ENCODE measurements at places on chromosomes 11 and 22.

- no peak for DNase-seq
Observed at GRCh38 chr22:49918911-49919881, 762 bp downstream of the CRELD2 start.

GRCh38 chr11:79546351-79546750 is 105.5 kb upstream of the TENM4 start:
- DNase-seq: no peak

- DNase-seq: peak; percentile 97
Observed at GRCh38 chr11:128453444-128454336, 133.7 kb downstream of the ETS1 start.

- DNase-seq: no peak
Observed at GRCh38 chr11:72832301-72833082, 18.3 kb downstream of the ATG16L2 start.

- peak; percentile 44 for DNase-seq
Observed at GRCh38 chr11:64947208-64947814, 11.6 kb upstream of the GPHA2 start.

GRCh38 chr11:67438158-67438902 is 848 bp upstream of the PTPRCAP start:
- DNase-seq: no peak

DNA sequence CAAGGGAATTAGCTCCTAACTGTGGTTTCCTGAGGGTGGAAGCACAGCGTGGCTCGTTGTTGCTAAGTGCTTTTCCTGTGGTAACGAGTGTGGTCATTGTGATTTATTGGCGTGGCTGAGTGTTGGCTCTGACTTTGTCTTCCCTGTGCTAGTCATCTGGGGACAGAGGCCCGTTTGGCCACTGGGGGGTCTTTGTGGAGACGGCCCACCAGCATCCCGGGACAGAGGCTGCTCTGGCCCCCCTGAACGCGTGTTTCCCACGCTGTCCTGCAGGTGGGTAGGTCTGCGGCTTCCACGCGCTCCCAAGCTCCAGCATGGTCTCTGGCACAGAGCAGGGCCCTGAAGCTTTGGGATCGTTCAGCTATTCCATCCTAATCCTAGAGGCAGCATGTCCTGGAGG is 1040.0 kb downstream of the TBC1D22A start:
- no peak for DNase-seq

GRCh38 chr11:62157603-62158002 is 32.4 kb upstream of the SCGB1D1 start:
- DNase-seq: no peak

- DNase-seq: peak; percentile 46
Observed at GRCh38 chr11:131756479-131757110, 386.2 kb downstream of the NTM start.

GRCh38 chr11:64245401-64245796 is 1.3 kb downstream of the PPP1R14B start:
- DNase-seq: no peak

DNA sequence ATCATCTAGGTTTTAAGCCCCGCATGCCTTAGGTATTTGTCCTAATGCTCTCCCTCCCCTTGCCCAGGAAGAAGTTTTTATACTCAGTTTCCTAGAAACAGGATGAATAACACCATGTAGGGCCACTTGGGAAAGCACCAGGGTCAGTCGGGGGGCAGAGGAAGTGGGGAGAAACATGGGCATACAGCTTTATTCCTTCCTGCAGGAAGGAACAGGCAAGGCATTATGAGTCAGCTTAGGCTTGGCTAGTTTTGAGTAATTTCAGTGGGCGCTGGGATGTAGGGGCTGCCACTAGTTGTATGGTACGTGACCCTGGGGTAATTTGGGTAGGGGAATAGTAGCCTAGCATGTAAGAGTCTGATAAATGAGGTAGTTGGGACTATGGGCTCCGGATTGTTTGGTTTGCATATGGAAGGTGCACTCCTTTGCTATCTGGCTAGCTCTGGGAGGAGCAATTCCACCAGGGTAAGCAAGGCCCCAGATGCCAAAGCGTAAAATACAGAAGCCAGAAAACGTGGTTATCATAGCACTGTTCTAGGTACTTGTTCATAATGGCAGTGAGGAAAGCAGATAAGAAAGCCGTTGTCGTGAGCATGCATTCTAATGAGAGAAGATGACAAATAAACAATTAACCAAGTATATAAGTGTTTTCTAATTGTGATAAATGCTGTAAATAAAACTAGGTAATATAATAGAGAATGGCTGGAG is 24.8 kb downstream of the ACER3 start:
- peak; percentile 79 for DNase-seq

GRCh38 chr22:35601743-35602615 is 15.2 kb downstream of the MB start:
- DNase-seq: peak; percentile 73

DNA sequence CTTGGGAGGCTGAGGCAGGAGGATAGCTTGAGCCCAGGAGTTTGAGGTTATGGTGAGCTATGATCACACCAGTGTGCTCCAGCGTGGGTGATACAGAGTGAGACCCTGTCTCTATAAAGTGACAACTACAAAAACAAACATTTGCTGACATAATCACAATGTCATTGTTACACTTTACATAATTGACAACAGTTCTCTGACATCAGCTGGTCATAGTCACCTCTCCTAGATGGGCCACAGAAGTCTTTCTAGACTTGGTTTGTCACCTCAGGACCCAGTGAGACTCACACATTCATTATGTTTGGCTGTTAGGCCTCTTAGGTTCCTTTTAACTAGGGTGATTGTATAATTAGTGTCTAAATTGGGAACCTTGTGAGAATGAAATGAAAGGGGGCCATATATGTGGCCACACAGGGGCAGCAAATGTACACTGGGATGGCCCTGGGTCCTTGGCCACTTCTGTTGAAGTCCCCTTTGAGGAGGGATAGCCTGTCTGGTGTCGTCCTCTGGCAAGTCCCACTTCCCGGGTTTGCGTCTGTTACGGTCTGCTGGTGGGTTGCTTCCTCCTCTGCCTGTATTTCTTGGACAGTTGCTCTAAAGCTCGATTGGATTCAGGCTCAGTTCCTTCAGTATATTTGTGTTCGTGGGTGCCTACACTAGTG is 5.8 kb upstream of the PPIL2 start:
- DNase-seq: no peak

DNA sequence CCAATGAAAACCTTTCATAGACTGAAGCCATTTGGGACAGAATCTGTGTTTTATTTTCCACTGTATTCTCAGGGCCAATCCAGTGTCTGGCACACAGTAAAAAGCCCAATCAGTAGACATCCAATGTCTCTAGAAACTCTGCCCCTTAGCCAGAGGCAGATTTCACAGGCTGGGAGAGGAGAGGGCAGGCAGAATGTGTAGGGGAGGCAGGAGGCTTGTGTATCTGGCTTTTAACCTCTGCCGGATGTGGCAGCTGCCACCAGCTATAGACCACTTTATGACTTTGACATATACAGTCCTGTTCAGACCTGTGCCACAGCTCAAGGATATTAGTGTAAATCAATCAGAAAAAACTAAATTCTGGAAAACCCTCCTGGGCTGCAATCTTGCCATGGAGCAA is 4.4 kb downstream of the EXPH5 start:
- no peak for DNase-seq

DNA sequence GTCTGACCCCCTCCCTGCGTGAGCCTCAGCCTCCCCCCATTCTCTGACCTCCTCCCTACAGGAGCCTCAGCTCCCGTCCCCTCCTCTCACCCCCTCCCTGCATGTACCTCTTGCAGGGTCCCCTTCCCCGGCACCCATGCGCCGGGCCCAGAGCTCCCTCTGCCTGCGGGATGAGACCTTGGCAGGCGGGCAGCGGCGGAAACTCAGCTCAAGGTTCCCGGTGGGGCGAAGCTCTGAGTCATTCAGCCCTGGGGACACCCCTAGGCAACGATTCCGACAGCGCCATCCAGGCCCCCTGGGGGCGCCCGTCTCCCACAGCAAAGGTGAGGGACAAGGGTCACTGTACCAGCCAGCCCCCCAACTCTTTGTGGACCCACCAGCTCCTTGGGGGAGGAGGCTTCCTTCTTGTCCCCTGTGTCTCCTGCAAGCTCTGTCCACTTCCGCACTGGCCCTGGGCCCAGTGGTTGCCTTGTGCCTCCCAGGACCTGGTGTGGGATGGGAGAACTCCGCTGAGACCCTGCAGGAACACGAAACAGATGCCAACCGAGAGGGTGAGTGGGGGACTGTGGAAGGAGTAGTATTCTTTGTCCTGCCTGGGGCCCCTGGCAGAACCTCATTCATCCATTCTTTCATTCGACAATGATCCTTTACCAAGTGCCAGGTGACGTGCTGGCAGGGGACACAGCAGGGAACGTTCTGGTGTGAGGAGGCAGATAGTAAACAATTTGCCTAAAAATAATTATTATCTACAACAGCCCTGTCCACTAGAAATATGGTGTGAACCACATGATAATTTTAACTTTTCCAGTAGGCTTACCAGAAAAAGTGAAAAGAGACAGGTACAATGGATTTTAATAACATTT is 3.7 kb upstream of the RPS6KA4 start:
- peak; percentile 85 for DNase-seq

DNA sequence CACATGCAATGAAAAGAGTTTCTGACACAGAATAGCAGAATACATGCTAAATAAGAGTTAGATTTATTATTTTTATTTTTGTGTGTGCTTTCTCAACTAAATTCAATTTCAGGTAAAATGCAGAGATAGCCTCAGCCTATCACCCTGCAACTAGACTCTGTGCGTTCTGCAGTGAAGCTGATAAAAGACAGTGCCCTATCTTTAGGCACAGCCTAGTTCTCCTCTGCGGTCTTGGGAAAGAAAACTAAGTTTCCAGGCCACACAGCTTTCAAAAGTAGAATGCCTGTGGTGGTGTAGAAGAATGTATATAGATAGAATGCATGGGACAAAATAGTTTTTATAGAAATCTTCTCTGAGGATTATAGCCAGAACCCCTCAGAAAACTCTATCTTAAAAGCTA is 12.0 kb upstream of the MMP1 start:
- no peak for DNase-seq

DNA sequence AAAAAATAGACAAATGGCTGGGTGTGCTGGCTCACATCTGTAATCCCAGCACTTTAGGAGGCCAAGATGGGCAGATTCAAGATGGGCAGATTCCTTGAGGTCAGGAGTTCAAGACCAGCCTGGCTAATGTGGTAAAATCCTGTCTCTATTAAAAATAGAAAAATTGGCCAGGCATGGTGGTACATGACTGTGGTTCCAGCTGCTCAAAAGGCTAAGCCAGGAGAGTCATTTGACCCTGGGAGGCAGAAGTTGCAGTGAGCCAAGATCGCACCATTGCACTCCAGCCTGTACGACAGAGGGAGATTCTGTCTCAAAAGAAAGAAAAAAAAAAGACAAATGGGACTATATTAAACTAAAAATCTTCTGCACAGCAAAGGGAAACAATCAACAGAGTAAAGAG is 55.4 kb downstream of the USP35 start:
- peak; percentile 46 for DNase-seq

- DNase-seq: peak; percentile 86
Observed at GRCh38 chr11:8719211-8719649, 36.6 kb downstream of the RPL27A start.

DNA sequence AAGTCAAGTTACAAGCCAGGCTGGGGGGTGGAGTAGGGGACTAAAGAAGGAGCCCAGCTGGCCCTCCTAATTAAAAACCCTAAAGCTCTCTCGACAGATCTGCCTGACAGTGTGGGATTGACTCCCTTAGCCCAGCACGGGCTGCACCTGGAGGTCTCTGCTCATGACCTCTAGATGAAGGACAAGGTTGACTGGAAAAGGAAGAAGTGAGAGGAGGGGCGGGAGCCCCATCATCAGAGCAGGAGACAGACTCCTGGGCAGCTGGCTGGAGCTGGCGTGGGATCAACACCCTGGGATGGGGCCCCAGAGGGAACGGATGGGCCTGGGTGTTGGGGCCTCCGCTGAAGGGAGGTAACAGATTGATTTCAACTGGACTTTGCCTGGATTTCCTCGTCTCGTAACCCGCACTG is 46.1 kb downstream of the RPUSD4 start:
- DNase-seq: no peak

DNA sequence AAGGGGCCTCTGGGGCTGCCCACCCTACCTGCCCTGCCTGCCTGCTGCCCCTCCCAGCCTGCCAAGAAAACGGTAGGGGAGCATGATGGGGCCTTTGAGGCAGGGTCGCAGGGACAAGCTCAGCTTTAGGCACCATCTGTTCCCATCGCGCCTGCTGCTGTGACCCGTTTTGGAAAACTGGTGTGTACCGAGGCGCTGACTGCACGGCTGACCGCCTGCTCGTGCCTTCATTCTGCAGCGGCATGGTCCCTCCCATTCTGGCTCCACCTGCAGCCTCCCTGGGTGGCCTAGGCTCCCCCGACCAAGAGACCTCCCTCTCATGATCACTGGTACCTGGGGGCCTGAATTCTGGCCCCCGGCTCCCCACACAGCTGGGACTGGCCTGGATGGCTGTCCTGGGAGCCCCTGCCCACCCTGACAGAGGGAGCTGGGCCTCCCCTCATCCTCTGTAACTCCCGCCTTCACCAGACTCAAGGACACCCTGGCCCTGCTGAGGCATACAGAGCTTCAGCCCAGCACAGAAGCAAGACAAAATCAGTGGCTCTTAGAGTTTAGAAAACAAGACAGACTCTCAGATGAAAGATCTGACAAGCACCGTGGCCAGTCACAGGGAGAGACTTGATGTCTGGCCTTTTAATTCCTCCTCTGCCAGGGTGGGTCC is 6.5 kb upstream of the MYRF start:
- no peak for DNase-seq

DNA sequence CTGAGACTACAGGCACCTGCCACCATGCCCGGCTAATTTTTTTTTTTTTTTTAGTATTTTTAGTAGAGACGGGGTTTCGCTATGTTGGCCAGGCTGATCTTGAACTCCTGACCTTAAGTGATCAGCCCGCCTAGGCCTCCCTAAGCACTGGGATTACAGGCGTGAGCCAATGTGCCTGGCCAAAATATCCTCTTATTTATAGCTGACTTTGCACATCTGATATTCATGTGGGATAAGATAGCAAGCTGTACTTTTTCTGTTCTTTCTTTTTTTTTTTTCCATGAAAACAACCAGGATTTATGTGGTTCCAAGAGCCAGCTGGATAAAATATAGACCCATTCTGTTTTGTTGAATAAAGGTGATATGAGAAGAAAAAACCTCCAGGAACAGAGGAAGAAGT is 12.1 kb upstream of the XBP1 start:
- no peak for DNase-seq

GRCh38 chr11:35322318-35322979 is 96.9 kb downstream of the SLC1A2 start:
- no peak for DNase-seq

Measured in cardiac fibroblast (primary cell).